Lung microvascular endothelial cell (primary cell): ENCODE measurements at places on chromosomes 7 and 10.

- DNase-seq, result no peak
Observed at GRCh38 chr10:119183664-119184412, 5.2 kb upstream of the PRDX3 start.

- DNase-seq, result peak; percentile 79
Observed at GRCh38 chr10:79562135-79562756, 2.0 kb upstream of the SFTPA2 start.

DNA sequence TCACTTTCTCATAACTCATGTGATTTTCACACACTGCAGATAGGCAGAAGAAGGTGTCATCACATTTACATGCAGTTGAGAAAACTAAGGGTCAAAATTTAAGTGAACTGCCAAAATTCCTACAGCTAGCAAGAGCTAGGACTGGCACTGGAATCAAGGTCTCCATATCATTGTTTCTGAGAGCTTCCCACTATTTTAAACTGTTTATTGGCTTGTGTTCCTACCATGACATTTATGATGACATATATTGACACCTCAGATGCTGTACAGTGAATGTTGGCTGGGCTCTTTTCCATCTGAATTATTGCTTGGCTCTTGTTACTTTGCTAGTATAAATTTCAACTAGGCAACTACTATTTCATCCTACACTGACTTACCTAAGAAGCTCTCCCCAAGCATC is 2.0 kb downstream of the THSD7A start:
- no peak for DNase-seq

DNA sequence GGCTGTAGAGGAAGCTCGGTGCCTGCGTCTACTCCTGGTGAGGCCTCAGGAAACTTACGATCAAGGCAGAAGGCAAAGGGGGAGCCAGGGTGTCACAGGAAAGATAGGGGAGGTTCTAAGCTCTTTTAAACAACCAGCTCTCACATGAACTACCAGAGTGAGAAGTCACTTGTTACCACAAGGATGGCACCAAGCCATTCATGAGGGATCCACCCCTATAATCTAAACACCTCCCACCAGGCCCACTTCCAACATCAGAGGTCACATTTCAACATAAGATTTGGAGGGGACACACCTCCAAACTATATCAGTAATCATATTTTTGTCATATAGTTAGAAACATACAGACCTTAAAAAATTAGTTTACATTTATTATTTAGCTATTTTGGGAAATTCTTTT is 9.4 kb downstream of the NOC3L start:
- no peak for DNase-seq

DNA sequence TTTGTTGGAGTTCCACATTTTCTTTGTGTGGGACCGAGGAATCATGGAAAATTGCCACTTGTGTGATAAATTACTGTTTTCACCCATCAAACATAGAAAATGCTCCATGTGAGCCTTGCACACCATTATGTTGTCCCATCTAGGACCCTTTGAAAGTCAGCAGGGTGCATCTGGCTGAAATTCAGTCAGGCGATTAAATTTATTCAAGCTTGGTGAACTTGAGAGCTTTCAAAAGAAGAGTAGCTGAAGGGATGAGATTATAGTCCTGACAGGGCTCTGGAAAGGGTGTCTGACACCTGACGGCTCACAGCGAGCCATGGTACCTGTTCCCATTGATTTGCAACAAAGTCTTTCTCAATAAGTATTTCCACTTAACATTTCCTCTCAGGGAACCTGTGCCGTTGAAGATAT is 399.7 kb upstream of the ETV1 start:
- no peak for DNase-seq

DNA sequence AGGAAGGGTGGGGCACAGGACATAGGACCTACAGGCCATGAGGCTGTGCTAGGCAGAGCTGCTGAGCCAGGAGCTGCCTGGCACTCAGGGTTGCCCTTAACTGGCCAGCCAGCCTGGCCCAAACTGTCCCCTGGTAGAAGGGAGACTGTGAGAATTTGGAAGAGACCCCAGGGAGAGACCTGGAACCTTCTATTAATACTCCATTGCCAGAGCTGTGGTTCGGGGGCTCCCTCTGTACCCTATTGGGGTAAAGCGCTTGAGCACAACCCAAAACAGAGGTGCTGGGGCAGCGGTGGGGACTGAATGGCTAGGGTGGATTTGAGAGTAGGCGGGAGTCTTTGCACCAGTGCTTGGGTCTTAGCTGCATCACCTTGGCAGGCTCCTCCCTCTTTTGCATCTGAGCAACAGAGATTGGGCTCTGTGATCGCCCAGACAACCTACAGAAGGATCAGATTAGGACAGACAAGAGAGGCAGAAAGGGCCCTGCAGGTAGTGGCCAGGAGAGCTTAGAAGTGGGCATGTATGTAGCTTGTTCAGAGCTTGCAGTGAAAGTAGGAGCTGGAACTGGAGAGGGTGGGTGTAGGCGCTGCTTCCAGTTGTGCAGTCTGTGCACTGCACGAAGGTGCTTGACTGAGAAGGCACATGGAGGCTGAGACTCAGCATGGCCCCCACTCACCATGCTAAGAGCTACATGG is 53.3 kb downstream of the ADCYAP1R1 start:
- DNase-seq, result no peak

GRCh38 chr7:126411032-126411820 is 841.5 kb downstream of the GRM8 start:
- DNase-seq, result no peak

GRCh38 chr7:3495530-3495929 is 194.5 kb downstream of the SDK1 start:
- DNase-seq, result no peak
